Chondrocyte (in vitro differentiated cells): ENCODE measurements at places on chromosomes 12 and 14.

- DNase-seq, result peak; percentile 34
Observed at GRCh38 chr12:52323416-52324152, 2.4 kb upstream of the KRT83 start.

DNA sequence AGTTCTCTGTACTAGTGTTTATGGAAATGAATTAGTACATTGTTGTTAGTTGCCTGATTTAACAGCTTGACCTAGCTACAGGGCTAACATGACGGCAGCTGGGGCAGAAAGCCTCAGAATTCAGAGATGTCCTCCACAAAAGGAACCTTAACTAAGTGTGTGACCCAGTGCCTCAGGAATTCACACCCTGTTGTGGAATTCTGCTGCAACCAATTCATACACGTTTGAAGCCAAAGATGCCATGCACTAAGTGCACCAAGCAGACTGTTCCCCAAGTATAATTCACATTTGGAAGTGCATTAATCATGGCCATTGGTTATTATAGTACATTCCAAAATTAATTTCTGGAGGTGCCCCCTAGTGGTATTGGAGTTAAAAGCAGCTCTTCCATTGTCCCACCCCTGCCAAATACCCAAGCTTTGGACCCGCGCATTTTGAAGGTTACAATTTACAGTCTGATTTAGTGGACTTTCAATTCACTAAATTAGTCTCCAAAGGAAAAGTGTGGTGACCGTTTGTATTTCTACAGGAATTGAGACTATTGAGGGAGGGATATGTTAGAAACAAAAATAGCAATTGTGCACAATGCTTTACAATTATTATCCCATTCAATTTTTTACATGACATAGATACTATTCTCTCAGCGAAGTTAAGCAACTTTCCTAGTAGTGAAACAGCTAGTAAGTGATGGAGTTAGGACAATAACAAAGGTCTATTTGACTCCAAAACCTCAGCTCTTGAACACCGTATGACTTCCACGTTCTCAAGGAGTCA lies 85.9 kb downstream of the PAX9 start:
- DNase-seq, result no peak

DNA sequence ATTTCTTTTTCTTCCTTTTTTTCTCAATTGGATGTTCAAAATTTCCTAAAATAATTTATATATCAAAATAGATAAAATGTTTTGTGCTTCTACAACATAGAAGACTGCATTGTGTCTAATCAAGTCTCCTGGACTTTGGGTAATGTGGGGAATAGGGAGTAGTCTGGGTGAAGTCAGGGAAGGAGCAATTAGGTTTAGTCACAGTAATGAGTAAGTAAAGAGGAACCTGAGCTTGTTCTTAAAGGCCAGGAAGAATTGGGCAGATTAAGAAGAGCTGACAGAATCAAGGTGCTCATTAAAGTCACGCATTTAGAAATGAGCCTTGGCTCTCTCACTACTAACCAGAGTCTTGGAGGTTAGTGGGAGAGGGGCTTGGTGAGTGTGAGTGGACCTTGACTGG lies 233.3 kb upstream of the SSTR1 start:
- DNase-seq, result no peak

- DNase-seq, result no peak
Observed at GRCh38 chr12:101612160-101612916, 17.6 kb downstream of the MYBPC1 start.

DNA sequence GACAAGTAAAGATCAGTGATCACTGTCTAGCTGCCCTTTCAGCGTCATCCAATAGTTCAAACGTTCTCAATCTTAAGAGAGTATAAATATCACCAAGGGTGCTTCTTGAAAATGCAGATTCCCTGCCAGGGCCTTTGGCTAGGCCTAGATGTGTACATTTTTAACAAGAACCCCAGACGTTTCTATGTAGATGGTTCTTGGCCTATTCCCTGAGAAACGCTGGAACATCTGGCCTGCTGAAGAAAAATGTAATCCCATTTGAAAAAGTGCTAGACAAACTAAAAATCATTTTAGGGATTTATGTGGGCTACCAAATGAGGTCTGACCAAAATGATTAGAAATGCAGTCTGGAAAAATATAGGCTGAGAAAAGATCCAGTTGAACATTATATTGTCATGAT lies 231.7 kb downstream of the ADAMTS20 start:
- DNase-seq, result no peak

GRCh38 chr12:51838762-51839161 lies 9.8 kb downstream of the FIGNL2 start:
- DNase-seq, result no peak

GRCh38 chr14:106872611-106873446 lies 1346.4 kb downstream of the TMEM121 start:
- no peak for DNase-seq

DNA sequence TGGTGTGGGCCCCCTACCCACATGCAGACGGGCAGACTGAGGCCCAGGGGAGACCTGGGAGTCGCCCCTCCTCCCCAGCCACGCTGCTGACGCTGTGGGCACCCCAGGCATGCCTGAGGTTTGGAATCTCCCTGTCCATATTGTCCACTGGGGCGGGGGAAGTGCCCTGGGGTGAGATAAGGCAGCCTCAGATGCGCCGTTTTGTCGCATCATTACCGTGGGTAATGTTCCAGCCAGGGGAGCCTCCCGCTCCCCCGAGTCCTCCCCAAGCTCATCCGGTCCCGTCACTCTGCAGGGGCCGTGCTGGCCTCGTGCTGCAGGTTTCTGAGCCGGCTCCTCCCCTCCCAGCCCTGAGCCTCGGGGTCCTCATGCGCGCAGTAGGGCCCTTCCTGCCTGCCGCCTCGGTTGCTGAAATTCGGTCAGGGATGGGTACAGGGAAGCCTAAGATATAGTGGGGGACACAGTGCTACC lies 11.4 kb downstream of the INF2 start:
- DNase-seq, result no peak

DNA sequence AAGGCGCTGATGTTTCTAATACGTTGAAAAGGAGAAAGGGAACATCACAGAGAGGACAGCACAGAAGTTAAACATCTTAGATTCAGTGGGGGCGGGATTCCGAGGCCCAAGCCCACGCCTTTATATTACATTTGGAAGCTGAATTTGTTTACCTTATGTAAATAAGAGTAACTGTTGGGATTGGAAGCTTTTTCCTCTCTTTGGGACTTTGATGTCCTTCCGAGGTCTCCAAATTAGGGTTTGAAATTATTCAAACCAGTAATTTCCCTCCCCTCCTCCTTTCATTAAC lies 6.4 kb downstream of the FOXA1 start:
- DNase-seq, result no peak

DNA sequence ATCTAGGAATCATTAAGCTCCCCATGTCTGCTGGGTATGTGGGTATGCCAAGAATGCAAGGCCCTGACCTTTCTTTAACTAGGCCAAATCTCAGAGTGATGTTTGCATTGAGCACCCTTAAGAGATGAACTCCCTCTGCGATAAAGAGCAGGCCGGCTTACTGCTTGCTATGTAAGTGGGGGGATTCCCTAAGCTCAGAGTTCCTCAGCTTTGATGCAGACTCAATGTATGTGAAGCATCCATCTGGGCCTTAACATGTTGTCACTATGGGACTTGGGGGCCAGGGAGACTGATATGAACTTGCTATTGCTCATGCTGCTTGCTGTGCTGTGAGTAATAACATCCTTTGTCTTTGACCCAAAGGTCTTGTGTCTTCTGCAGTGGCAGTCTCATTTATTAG lies 149.7 kb downstream of the C12orf75 start:
- no peak for DNase-seq

DNA sequence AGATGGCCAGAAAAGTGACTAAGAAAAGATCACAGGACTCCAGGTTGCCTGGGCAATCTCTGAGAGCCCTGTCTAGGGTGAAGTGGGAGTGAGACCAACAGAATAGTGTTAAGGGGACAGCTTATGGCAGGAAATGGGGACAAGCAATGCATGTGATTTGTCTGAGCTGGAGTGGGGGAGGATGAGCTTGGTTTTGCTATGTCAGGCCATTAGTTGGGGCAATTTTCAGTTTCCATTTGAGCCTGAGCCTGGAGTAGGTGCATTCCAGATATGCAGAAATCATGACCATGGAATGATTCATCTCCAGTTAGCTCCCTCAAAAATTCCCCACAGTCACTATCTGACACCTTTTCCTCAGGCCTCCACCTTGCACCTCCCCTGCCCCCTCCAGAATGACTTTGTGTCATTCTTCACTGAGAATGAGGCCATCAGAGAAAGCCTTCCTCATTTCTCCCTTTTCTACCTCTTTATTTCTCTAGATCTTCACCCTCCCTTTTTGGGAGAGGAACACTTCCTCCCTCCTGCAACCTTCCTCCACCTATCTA lies 150.9 kb upstream of the PLEKHG7 start:
- DNase-seq, result no peak

DNA sequence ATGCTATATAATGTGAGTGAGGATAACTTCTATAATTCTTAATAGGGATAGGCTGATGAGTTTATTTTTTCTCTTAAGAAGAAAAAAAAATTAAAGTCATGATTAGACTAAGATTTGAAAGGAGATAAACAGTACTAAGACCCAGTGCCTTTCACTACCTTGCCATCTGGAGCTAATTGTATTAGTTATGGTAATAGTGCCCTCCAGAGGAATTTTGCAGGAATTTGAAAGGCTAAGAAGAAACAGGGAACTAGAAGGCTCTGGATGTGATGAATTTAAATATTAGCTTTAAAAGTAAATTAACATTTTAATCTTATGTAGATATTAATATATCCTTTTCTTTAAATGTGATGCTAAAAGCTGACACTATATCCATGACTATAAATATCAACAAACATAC lies 36.6 kb upstream of the PIK3C2G start:
- no peak for DNase-seq

- DNase-seq, result no peak
Observed at GRCh38 chr12:95054206-95054605, 19.2 kb downstream of the NR2C1 start.

GRCh38 chr14:78764240-78764639 lies 594.1 kb downstream of the NRXN3 start:
- DNase-seq, result no peak

DNA sequence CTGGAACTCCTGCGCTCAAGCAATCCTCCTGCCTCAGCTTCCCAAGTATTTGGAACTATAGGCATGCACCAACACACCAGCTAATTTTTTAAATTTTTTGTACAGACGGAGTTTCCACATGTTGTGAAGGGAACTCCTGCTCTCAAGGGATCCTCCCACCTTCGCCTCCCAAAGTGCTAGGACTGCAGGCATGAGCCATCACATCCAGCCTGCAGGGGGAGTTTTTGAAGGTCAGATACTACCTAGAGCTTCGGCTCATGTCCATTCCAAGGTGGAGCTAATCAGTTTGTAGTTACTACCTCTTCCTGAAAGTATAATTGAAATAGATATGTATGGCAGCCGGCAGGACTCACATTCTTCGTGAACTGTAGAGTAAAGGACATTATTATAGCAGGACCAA lies 3.7 kb upstream of the TAS2R19 start:
- no peak for DNase-seq

- DNase-seq, result no peak
Observed at GRCh38 chr12:49983892-49984291, 11.1 kb downstream of the AQP6 start.

GRCh38 chr12:40325349-40325960 lies 100.7 kb downstream of the LRRK2 start:
- no peak for DNase-seq

DNA sequence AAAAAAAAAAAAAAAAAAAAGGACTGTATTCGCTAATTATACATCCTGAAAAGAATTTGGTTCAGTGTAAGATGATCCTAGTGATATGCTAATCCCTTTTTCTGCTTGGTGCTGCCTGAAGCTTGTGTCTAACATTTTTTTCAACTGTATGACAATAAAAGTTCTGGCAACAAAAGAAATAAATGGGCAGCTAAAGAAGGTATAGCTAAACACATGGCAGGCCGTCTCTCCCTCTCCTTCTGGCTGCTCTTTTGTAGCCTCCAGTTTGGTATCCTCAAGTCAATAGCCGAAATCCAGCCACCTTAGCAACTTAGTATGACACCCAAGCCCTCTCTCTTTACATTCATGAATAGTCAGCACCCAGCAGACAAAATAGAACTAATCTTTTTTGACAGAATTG lies 198.3 kb upstream of the OTX2 start:
- DNase-seq, result no peak

GRCh38 chr12:98002887-98003493 lies 512.4 kb upstream of the TMPO start:
- no peak for DNase-seq

GRCh38 chr12:63752841-63753240 lies 26.9 kb upstream of the RXYLT1 start:
- no peak for DNase-seq

DNA sequence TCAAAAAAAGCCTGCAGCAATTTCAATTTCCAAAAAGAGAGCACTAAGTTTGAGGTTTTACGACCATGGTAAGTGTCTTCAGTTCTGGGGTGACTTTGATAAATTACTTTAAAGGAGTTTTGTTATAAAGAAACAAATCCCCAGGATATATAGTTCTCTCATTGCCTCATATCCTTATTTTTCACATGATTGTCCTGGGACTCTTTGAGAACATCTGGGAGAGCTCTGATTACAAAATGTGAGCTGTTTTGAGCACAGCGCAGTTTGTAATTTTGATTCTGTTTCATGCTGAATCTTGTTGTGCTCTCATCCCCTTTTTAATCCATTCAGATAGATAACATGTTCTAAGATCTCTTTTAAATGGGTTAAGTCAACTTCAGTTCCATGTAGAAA lies 67.7 kb upstream of the DCN start:
- DNase-seq, result no peak

- DNase-seq, result no peak
Observed at GRCh38 chr12:66881386-66881785, 202.5 kb upstream of the GRIP1 start.

DNA sequence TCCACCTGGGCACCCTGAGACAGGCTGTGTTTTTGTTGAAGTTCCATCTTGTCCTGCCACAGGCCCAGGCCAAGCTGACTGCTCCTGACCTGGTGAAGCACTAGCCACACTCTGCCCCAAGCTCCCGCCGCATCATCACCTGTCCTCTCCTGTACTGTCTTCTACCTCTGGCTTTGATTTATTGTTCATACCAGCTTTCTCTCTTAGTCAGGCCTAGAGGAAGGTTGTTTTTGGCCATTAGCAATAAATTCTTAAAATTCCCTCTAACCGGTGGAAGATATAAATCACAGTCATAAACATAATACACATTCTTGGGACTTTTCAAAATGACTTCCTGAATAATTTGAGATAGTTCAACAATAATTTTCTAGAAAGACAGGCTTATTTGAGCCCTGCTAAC lies 169.4 kb downstream of the DAD1 start:
- DNase-seq, result no peak

DNA sequence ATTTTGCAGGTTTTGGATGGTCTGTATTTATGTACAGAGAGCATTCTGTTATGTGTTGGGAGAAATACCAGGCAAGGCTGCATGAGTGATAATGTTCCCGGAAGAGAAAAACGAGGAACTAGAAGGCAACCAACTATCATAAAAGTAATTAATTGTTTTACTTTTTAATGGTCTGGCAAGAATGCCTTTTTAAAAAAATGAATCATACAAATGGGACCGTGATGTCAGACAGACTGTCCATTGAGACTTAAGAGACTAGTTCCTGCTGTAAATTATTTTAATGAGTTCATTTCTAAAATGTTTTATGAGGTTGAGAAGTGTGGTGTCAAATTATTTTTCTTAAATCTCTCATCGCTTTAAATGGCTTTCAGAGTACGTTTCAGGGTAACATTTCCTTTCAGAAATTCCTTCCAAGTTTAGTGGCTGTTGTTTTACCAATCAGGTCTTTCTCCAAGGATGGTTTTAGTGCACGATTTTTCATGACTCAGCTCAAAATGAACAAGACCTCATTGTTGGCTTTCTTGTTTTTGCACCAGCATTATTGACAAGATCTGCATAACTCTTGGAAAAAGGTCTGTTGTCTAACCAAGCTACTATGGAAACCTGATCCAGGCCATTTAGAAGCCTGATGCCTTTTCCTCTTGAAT lies 86.1 kb upstream of the ARHGAP5 start:
- DNase-seq, result no peak
